ENCODE measurements at places on chromosomes 4 and X.

DNA sequence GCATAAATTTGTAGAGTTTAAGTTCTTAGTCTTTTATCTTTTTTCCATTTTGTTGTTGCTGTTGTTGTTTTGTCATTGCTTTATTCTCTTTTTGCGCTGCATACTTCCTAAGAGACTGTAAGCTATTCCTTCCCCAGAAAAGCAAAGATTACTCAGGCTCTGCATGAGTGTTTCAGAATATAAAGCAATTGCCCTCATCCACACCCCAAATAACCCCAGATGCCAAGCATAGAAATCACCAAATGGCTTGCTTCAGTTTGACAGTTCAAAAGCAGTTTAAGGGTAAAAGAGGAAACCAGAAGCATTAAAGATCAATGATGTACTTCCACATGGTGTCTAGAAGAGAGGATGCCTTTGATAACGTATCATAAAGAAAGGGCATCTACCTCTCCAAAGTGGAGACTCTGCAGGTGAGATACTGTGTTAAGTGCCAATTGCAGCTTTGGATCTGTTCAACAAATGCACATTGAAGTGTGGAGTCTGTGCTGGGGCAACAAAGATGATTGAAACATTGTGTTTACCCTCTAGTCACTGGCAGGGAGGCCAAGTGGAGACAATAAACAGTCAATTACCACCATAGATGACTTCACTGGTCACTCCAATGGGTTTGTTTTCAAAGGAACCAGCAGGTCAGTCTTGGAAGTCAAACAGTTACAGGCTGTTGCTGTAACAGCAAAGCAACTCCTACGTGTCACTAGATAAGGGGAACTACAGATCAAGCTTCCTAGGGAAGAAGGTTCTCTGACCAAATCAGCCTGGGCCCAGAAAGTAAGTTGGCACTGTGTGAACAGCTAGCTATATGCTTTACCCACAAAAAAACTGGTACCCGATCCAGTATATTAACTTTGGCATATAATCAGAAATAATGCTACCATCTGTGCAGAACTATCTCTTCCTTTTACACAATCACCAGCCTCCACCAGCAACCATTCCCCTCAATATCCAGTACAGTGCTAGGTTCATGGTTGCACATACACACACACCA is 40.6 kb upstream of the IL21 start:
- no peak for DNase-seq

DNA sequence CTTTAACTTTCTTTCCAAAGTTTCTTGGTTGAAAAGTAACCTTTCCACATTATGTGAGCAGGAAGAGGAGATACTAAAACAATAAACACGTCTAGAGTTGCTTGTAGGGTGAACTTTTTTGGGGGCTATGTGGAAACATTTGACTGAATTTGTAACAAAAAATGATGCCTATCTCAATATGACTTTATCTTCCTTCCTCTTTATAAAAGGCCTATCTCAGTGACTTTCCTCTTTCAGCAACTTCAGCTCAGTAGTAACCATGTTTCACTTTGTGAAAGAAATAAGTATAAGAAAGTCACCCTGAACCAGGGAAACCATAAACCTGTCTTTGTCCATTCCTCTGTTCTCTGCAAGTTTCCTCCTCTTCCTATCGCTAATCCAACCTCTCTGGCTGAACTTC is 124.7 kb upstream of the TMEM164 start:
- DNase-seq, result no peak

- no peak for DNase-seq
Observed at GRCh38 chrX:47175588-47175980, 18.0 kb upstream of the UBA1 start.

DNA sequence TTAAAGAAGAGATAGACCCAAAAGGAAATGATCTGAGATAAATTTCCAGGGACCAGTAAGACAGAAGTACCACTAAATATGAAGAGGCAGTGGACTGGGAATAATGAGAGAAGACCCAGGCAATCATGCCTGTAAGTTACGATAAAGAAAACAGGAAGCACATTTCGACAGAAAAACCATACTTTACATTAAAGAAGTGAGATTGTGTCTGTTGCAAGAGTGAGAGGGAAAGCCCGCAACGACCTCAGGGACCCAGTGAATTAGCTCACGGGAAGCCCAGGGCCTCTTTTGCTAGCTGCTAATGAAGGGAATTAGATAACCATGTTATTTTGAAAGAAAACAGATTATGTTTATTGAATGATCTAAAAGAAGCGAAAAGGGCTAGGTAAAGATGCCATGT is 28.9 kb upstream of the ACSL1 start:
- DNase-seq, result peak; percentile 30

DNA sequence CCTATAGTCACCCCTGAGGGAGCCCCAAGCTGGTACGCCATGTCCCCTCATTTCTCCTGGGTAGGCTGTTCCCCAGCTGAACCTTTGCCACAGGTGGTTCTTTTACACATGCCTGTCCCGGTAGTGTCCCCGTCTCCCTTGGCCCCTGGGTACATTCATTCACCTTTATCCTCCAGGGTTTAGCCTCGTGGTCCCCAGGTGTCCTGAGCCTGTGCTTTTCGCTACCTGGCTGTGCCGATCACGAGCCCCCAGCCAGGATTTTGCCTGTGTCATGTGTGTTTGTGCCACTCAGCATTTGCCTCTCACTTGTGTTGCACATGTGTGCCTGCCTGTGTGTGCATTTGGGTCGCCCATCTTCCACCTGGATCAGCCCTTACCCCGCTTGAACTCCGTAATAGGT is 57.6 kb downstream of the GPR143 start:
- no peak for DNase-seq

DNA sequence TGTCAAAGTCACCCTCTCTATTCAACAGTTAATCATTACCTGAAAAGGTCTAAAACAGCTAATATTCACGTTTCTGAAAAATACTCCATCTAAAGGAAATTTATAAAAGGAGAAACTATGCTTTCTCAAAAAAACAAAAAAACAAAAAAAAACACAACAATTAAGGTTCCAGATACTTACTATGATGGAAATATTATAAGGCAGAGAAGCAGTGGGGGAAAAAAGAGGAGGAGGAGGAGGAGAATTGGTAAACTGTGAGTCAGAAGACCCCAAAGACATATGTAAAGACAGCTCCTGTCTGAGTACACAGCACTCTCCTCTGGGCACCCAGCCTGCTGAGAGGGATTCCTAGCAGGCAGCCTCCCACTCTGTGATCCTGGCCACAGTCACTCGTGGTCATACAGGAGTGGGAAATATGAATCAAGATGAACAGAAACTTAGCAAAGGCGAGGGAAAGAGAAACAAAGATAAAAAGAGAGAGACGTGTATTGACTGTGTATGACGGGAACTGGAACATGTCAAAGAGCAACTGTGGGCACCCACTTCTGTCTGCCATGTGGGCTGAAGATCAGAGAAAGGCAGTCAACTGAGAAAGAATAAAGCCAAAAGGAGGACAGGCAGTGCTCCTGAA is 12.5 kb downstream of the KLHL15 start:
- peak; percentile 29 for DNase-seq

DNA sequence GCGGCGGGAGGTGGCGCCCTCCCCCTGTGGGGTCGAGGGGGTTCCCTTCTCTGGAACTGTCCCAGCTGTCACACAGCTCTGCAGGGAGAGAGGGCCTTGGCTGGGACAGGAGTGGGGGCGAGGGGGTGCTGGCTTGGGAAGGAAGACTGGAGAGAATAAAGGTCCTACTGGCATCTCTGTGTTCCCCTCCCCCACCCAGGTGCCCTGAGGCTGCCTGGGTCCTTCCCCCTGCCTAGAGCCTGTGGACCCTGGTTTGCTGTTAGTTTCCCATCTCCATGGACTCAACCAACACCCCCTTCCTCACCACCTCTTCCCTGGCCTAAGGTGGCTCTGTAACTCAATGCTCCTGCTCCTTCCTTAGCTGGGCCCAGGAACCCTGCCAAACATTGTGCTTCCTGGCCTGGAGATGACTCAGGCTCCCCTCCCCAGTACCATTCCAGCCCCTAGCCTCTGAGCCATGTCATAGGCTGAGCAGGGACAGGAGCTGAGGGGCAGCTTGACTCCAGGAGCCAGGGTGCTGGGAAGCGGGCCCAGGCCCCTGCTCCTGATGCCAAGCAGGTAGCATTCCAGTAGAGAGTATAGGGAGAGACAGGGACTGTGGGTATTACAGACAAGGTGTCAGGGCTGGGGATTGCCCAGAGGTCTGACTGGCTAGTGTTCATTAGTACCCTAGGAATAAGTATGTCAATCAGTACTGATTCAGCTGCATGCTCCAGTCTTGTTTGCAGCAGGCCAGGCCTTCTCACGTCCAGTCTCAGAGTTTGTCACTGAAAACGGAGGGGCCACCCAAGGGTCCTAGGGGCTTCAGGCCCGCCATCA is 100.7 kb downstream of the EFNB1 start:
- no peak for DNase-seq

GRCh38 chr4:124977045-124977444 is 264.5 kb upstream of the ANKRD50 start:
- DNase-seq, result no peak

GRCh38 chrX:154804957-154805695 is at the start of gene MPP1:
MPP1 (minus strand) TSS chrX:154805485; CDS start chrX:154805373, 112 bp downstream.
- DNase-seq, result peak; percentile 80

GRCh38 chrX:15721911-15722310 is 16.2 kb upstream of the CA5B start:
- DNase-seq, result no peak

GRCh38 chr4:54103190-54103574 is 3.2 kb downstream of the GSX2 start:
- no peak for DNase-seq

DNA sequence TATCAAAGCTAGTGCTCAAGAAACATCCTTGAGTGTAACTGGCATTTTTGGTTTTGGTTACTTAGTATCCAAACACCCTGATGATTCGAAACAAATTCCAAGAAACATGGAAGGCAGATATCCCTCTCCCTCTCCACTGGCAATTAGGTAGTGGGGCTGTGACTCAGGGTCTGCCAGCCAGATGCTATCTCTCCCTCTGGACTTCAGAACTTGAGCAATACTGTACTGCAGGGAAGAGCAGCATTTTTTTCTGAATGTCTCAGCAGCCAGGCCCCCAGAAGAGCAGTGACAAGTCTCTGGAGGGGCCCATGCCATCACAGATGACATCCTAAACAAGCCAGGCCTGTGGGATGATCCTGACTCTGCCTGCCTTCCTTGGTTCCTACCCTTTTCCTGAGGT is 37.3 kb upstream of the BCORL1 start:
- DNase-seq, result no peak

- peak; percentile 37 for DNase-seq
Observed at GRCh38 chr4:17578482-17578891, 1.5 kb downstream of the LAP3 start.

- DNase-seq, result no peak
Observed at GRCh38 chr4:55021214-55021613, 104.2 kb downstream of the KDR start.

DNA sequence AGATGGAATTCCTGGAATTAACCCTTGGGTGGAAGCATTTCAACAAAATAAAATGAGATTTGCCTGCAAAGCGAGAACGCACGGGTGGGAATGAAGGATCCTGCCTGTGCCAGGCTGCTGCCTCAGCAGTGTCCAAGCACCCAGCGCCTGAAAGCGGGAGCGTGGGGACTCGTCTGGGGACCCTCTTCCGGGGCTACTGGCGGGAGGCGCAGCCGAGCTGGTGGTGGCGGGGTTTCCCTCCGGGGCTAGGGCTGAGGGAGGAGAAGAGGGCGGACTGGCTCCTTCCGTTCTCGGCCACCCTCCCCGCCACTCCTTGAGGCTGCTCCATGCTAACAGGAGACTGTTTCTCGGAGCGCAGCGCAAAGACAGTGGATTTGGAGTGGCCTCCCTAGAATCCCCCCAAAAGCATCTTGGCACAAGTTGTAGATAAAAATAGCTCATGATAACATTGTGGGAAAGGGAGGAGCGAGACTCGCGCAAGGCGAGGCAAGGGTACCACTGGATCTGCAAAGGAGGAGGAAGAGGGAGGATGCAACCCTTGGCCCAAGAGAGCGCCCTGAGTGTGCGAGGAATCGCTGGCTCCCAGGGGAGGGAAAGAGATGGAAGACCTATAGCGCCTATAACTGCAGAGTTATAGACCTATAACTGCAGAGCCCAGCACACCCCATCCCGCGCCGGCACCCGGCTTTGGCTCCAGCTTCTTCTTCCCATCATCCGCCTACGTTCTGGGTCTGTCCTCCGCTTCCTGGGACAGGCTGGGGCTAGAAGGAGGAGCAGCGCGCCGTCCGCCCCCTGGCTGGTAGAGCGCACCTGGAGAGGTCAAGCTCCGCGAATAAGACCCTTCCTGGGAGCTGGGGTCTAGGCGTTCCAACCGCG is 1.3 kb downstream of the HS3ST1 start:
- no peak for DNase-seq

GRCh38 chr4:16233569-16234177 is 7.4 kb upstream of the TAPT1 start:
- DNase-seq, result no peak

- DNase-seq, result no peak
Observed at GRCh38 chr4:110163327-110164069, 34.9 kb downstream of the ELOVL6 start.

GRCh38 chrX:21700967-21701366 is 42.8 kb upstream of the KLHL34 start:
- DNase-seq, result no peak

GRCh38 chr4:24578364-24578763 is 6.0 kb downstream of the DHX15 start:
- DNase-seq, result no peak

DNA sequence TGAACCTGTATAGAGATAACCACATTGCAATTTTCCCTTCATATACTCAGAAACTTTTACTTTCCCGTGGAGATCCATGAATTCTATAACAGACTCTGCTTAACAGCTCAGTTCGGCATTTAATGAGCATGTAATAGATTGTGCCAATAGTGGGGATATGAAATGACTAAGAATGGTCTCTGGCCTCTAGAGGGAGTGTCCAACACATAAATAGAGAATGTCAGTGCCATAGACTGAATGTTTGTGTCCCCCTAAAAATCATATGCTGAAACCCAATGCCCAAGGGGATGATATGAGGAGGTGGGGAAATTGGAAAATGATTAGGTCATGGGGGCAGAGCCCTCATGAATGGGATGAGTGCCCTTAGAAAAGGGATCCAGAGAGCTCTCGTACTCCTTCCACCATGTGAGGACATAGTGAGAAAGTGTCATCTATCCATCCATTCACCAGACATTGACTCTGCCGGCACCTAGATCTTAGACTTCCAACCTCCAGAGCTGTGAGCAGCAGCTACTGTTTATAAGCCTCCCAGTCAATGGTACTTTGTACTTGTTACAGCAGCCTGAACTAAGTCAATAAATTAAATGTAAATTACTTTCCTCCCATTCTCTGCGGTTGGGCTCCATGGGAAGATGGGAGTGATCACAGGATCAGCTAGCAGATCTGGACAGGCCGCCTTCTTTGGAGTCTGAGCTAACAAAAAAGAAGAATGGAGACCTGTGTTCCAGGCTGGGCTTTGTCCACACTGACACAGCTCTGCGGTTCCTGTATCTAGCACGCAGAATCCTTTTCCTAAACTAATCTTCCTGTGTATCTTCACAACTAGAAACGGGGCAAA is 28.1 kb upstream of the HPSE start:
- DNase-seq, result peak; percentile 10

DNA sequence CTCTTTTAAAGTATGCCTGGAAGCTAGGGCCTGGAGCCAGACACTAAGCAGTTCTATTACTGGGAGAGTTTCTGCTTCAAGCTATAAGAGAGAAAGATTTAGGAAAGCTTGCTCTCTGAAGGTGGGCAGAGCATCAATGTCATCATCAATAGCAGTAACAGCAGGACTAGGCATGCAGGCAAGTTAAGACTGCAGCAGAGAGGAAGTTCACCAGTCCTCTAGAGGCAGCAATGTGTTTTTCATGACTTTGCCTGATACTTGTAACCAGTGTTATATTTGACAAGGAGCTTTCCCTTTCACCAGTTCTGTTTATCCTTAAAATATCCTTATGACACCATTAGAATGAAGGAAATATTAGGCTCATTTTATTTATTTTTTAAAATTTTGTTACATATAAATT is 237.9 kb downstream of the KCTD8 start:
- no peak for DNase-seq

Measured in CD4-positive, alpha-beta T cell treated with Interleukin-17A for 1 hour (primary cell).